ENCODE measurements at places on chromosomes 13 and 19.

- no peak for DNase-seq
Observed at GRCh38 chr13:75636436-75637180, 478 bp downstream of the LMO7 start.

- DNase-seq = no peak
Observed at GRCh38 chr19:13190781-13191540, 40.8 kb downstream of the IER2 start.

DNA sequence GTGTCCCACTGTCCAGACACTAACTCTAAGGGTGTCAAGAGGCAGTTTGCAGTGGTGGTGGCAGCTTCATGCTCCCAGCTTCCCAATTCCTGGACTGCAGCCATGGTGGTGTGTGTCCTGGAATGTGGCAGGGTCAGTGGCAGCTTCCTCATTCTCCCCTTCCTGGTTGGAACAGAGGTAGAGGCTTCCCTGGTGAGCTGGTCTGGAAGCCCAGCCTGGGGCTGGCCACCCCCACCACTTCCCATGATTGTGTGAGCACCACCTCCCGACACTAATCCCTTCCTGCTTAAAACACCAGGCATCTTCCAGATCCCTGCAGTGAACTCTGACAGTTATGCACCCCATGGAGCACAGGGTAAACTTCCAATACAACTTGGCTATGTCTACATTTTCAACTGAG is 134.9 kb downstream of the RAP2A start:
- DNase-seq = no peak

DNA sequence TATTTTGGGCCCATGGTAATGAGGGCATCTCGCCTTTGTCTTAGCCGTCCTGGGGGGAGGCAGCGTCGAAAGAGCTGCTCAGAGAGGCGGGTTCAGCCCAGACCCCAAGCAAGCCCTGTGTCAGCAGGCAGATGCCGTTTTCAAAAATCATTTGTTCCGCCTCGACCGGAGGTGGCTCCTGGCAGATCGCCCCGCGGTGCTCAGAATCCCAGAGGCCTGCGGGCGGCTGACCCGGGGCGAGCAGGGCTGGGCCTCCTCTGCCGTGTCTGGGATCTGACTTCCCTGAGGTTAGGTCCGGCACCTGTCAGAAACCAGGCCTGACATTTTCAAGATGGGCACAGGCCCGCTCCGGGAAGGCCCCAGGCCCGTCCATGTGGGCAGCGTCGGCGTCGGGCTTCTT is 36.1 kb downstream of the CRTC1 start:
- no peak for DNase-seq

GRCh38 chr13:44884076-44884729 is 105.1 kb downstream of the NUFIP1 start:
- DNase-seq = no peak

- no peak for DNase-seq
Observed at GRCh38 chr19:8146877-8147581, 2.4 kb downstream of the FBN3 start.

- no peak for DNase-seq
Observed at GRCh38 chr19:7191946-7192691, 102.1 kb downstream of the INSR start.

All from AG09309 (cell line).